ENCODE measurements at places on chromosomes 3 and 15.
A peak's percentile ranks its signal among the peaks of the same experiment; 100 is the strongest.

DNA sequence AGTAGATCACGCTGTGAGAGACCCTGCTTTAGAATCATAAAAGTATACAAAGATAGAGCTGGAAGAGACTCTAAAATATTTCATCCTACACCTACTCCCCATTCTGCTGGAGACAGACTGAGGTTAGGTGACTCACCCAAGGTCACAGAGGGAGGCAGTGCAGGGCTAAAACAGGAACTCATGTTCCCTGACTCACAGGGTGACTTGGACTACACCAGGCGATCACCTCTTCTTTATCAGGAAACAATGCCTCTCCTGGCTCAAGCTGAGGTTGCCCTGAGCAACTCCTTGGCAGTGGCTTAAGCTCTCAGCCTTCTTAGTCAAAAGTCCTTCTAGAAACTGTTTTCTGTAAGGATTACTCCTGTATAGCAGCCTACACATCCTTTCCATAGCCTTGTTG, 26.4 kb upstream of the TNFAIP8L3 start:
- DNase-seq = no peak

GRCh38 chr15:42069496-42070278, 24.7 kb downstream of the PLA2G4D start:
- no peak for DNase-seq

GRCh38 chr3:45139372-45140140, 6.6 kb downstream of the CDCP1 start:
- DNase-seq = no peak

DNA sequence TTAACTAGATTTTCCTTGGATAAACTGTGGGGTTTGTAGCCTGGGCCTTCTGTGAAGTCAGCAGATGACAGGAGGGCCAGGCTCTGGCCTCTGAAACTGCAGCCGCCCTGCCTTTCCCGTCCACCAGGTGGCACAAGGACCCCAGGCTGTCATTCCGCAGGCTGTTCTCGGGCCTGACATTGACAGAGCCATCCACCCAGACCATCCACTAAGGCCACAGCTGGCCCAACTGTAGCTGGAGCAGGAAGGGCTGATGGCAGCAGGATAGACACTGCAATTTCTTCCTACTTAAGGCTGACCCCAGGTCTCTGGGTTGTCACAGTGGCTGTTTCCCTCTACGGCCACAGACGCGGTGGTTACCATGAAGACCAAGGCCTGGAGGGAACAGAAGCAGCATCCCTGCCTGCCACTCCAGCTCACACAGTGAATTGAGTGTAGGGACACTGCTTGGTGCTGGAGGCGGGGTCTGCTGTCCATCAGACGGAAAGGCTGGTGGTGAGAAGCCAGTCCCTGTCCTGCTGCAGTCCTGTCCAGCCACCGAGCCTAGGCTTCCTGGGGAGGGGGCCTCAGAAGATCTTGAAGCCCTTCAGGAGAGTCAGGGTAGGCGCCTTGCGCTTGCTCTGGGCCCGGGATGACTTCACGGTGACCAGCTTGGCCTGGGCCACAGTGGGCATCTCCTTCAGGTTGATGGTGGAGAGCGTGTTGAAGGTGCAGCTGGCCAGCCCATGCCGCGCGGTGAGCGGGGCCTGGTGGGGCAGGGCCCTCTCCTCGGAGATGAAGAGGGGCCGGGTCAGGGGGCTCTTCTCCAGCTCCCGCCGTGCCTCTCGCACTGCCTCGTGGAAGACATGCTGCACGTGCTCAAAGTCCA, 9.4 kb downstream of the SLC51B start:
- DNase-seq = peak; percentile 92

DNA sequence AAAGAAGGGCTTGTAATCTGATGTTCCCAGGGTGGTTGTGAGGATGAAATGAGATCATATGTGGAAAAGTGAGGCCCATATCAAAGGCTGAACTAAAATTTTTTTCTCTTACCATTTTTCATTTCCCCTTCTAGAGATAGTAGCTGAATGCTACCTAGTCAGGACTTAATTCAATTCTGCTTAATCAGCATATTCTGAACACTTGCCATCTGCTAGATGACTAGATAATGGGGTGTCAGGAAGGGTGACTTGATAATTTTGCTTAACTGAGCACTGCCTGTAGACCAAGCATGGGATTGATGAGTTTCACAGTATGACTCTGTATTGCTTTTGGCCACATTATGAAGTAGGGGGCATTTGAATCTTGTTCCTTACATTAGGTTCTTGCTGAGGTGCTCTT, 136.2 kb downstream of the CHST2 start:
- DNase-seq = no peak

- no peak for DNase-seq
Observed at GRCh38 chr3:196706327-196706726, 5.7 kb downstream of the CEP19 start.

- DNase-seq = peak; percentile 47
Observed at GRCh38 chr15:94576889-94577533, 345.6 kb downstream of the MCTP2 start.

GRCh38 chr3:97910931-97911351, 61.3 kb downstream of the RIOX2 start:
- DNase-seq = no peak

DNA sequence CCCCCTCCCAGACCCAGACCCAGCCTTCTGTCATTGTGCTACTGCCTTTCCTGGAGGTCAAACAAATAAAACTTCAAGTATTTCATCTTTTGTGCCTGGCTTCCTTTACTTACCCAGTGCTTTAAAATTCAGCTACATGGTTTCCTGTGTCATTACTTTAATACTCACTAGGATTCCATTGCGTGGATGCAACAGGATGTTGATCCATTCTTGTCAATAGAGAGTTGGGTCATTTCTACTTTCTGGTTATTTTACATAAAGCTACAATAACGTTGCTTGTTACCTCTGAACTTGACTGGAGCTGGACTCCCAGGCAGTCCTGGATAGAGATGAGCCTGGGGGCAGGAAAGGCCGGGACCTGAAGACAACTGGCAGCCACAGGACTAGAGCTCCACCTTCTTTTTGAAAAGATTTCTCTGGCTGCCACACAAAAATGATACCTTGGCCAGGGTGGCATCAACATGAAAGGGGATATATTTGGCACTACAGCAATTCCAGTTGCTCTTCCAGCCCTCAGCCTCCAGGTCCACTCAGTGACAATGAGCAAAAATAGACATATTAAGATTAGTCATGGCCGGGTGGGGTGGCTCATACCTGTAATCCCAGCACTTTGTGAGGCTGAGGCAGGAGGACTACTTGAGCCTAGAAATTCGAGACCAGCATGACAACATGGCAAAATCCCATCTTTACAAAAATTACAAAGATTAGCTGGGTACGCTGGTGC, 23.3 kb upstream of the HEG1 start:
- no peak for DNase-seq

- no peak for DNase-seq
Observed at GRCh38 chr3:20069178-20069532, 28.9 kb downstream of the KAT2B start.

- DNase-seq = no peak
Observed at GRCh38 chr3:10646531-10647335, 141.3 kb upstream of the ATP2B2 start.

- DNase-seq = peak; percentile 65
Observed at GRCh38 chr3:55474213-55474632, 12.9 kb downstream of the WNT5A start.

GRCh38 chr3:74021449-74021848, 396.7 kb upstream of the PDZRN3 start:
- DNase-seq = no peak

GRCh38 chr3:34260271-34261000, 462.0 kb downstream of the PDCD6IP start:
- DNase-seq = peak; percentile 67

- peak; percentile 24 for DNase-seq
Observed at GRCh38 chr3:99637368-99638111, 854 bp upstream of the COL8A1 start.

DNA sequence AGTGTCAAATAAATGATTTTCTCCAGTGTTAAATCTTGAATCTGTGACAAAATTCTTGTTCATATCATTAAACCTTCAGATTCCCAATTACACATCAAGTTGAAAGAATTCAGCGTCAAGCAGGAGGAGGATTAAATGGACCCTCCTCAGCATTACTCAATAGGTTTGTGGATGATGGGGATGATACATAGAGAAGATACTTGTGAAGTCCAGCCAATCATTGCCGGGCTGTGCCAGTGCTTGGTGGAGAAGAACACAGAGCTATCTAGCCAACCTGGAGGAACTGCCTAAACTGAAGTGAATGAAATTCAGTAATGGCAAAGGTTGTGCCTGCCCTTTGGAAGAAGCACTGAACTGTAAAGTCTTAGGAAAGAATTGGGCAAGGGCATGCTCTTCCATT, 47.0 kb upstream of the PRICKLE2 start:
- no peak for DNase-seq

DNA sequence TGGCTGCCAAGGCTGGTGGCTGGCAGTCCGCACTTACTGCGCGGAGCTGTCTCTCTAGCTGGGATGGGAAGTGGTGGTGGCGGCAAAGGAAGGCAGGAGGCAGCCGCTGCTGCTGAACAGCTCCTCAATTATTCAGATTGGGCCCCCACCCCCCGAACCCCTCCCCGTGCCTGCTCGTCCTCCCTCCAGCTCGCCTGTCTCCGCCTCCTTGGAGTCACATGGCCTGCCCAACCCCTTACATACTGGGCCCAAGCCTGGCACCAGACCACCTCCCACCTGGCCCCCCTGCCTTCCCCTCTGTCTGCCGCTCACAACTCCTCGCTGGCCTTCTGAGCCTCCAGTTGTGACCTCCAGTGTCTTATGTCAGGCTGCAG, at the start of gene SLC7A14:
TSS of gene SLC7A14 (minus strand) at position 139 of the 374 bp plus-strand sequence. CDS start 59,139 bp downstream, outside the sequence.
- peak; percentile 62 for DNase-seq

DNA sequence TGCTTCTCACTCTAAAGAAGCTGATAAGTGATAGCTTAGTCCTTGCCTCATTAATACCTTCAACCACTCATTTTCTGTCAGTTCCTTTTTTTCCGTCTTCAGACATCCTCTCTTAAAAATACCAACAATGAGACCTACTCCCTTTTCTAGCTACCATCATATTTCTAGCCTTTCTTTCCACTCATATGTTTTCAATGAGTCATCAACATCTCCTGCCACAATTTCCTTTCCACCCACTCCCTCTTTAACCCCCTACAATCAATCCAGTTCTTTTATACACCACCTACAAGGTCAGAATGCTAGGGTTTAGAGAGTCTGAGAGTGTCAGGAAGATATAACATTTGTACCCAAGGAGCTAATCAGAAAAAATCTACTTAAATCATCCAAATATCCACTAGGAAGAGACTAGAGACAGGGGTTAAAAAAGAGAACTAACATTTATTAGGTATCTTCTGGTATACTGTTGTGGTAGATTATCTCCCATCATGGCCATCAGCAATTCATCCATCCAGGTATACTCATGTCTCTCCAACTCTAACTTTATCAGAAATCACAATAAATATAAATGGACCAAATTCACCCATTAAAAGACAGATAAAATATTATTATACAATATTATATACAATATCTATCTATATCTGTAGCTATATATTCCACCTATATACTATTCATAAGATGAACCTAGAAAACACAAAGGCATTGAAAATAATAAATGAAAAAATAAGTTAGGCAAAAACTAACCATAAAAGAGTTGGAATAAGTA, 42.5 kb downstream of the MYLK start:
- no peak for DNase-seq

- no peak for DNase-seq
Observed at GRCh38 chr15:66982816-66983215, 82.6 kb upstream of the SMAD3 start.

GRCh38 chr15:69119001-69119400, 41.4 kb upstream of the GLCE start:
- DNase-seq = no peak

GRCh38 chr3:69409831-69410230, 23.9 kb upstream of the FRMD4B start:
- DNase-seq = no peak

- DNase-seq = no peak
Observed at GRCh38 chr3:16174976-16175901, 759 bp downstream of the GALNT15 start.

- peak; percentile 35 for DNase-seq
Observed at GRCh38 chr15:47746516-47746915, 29.2 kb downstream of the SEMA6D start.

DNA sequence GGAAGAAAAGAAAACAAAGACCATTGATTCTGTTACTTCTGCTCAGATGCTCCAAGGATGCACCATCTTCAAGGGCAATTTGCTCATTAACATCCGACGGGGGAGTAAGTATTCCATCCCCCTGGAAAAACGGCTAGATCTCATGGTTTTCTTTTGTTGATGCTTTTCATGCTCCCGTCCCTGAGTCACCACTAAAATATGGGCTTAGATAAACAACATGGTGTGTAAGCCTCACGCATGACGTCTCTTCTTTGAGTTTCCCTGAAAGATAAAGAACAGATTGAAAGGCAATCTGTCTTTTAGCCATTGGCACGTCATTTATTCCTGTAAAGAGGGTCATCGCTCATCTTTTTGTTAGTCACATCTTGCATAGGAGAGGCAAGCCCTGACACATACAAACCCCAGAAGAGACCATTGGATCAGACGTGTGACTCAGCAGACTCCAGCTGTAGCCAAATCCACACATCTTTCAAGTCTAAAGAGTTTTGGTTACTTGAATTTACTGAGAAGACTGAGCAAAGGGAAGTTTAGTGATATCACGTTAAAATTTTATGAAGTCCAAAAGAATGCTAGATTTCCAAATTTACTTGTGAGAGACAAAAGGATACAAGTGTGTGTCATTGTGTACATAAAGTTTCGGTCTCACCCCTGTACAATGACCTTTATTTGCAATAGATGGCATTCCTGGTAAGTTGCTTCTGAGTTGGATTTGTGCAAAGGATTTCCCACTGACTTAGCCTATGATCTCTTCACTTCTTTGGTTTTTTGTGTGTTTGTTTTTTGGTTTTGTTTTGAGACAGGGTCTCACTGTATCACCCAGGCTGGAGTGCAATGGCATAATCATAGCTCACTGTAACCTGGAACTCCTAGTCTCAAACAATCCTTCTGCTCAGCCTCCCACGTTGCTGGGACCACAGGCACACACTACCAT, 110.5 kb downstream of the PGPEP1L start:
- DNase-seq = no peak

- DNase-seq = no peak
Observed at GRCh38 chr15:31316135-31316795, 10.4 kb upstream of the KLF13 start.

DNA sequence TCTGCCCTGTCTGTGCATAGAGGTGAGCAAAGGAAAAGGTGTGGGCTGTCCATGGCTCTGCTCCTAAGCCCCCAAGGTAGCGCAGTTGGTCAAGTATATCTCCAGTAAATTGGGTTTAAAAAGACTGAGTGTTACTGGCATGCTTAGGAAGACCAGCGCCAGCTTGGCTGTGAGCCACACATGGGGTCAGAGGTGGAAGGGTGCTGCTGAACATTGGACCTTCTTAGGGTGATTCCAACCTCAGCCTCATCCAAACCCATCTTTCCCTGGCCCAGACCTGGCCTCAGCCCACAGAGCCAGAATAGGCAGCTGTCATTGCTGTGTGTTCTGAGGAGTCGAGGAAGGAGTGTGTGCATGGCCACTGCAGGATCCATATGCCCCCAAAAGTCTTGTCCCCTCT, 5.6 kb downstream of the IL17RE start:
- no peak for DNase-seq
